Neural crest cell (in vitro differentiated cells): ENCODE measurements at places on chromosomes 6 and 20.

GRCh38 chr6:87879132-87879861 lies 168.3 kb upstream of the SPACA1 start:
- no peak for DNase-seq
- H3K4me1 ChIP-seq: no peaks in the 10 kb centered on the region
- H3K36me3 ChIP-seq: no peaks in the 10 kb centered on the region
- H3K27me3 ChIP-seq: peaks cover 4% of the 10 kb centered on the region

DNA sequence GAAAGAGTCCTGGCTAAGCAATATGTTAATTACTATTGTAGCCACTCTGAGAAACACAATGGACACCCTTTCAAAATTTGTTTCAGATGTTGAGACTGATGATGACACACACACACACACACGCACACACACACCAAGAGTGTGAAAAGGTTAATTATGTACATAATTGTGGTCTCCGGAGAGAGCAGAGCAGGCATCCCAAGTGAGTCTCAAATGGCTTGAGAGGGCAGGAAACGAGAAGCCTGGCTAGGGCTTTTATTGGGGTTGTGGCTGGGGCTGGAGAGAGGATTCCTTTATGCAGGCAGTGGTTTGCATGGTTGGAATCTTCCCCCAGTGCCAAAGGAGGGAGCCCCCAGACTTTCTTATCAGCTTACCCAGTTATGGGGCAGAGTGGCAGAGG lies 38.2 kb upstream of the NKX2-4 start:
- no peaks in the 10 kb centered on the region for H3K36me3 ChIP-seq
- DNase-seq: no peak
- no peak overlapping the region for H3K27ac ChIP-seq
- peaks cover 16% of the 10 kb centered on the region for H3K4me1 ChIP-seq
- H3K27me3 ChIP-seq: peaks cover 20% of the 10 kb centered on the region

- no peak for DNase-seq
- no peak overlapping the region for H3K4me3 ChIP-seq
- peaks cover 8% of the 10 kb centered on the region for H3K4me1 ChIP-seq
- H3K27ac ChIP-seq: no peak overlapping the region
- H3K36me3 ChIP-seq: no peaks in the 10 kb centered on the region
Observed at GRCh38 chr6:95384988-95385387, 192.3 kb upstream of the MANEA start.

DNA sequence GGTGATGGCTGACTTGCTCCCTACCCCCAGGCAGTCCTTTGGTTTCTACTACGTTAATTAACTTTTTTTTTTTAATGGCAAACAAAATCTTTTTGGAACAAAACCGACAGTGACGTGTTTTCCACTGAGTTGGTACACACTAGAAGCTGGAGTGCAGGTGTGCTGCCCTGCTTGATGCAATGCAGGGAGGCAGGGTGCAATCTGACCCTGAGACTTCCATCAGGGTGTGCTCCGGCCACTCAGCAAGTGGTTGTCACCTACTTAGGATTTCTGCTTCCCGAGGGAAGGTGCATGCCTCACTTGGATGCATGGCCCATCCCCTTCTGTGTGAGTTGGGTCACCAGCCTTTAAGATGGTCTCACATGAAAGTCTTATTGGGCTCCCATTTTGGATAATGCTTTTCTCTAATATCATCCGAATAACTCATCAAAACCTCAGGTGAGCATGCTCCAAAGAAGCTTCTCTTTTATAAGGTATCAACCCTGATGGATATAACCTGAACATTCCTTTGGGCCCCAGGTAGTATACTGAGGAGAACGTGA lies 14.0 kb downstream of the RREB1 start:
- no peak overlapping the region for H3K4me3 ChIP-seq
- H3K27ac ChIP-seq: no peak overlapping the region
- H3K27me3 ChIP-seq: no peaks in the 10 kb centered on the region
- peaks cover 2% of the 10 kb centered on the region for H3K36me3 ChIP-seq
- DNase-seq: no peak

GRCh38 chr6:49025273-49026240 lies 437.5 kb downstream of the MMUT start:
- H3K4me3 ChIP-seq: no peak overlapping the region
- no peak overlapping the region for H3K27ac ChIP-seq
- no peaks in the 10 kb centered on the region for H3K4me1 ChIP-seq
- no peaks in the 10 kb centered on the region for H3K27me3 ChIP-seq
- no peak for DNase-seq

DNA sequence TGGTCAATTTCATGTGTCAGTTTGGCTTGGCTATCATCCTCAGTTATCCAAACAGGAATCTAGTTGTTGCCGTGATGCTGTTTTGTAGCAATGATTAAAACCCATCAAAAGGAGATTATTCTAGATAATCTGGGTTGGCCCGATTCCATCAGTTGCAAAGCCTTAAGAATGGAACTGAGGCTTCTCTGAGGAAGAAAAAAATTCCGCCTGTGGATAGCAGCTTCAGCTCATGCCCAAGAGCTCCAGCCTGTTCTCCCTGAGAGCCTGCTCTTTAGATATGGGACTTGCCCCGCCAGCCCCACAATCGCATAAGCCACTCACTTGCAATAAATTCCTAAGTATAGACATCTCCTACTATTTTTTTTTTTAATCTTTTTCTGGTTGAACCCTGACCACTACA lies 61.5 kb downstream of the SEL1L2 start:
- H3K4me1 ChIP-seq: no peaks in the 10 kb centered on the region
- H3K36me3 ChIP-seq: no peaks in the 10 kb centered on the region
- H3K4me3 ChIP-seq: no peak overlapping the region
- no peak for DNase-seq
- no peak overlapping the region for H3K27ac ChIP-seq
- no peaks in the 10 kb centered on the region for H3K27me3 ChIP-seq

GRCh38 chr20:32033316-32033715 lies 18.7 kb upstream of the HCK start:
- H3K4me3 ChIP-seq: no peak overlapping the region
- no peak overlapping the region for H3K27ac ChIP-seq
- no peaks in the 10 kb centered on the region for H3K36me3 ChIP-seq
- no peak for DNase-seq
- peaks cover 88% of the 10 kb centered on the region for H3K27me3 ChIP-seq

GRCh38 chr6:110946498-110946897 lies 12.0 kb upstream of the GTF3C6 start:
- no peak overlapping the region for H3K4me3 ChIP-seq
- no peak for DNase-seq
- H3K27me3 ChIP-seq: no peaks in the 10 kb centered on the region
- no peak overlapping the region for H3K27ac ChIP-seq
- no peaks in the 10 kb centered on the region for H3K36me3 ChIP-seq
- H3K4me1 ChIP-seq: no peaks in the 10 kb centered on the region

GRCh38 chr20:48158014-48158413 lies 372.7 kb upstream of the SULF2 start:
- H3K27ac ChIP-seq: no peak overlapping the region
- no peak for DNase-seq
- H3K4me3 ChIP-seq: no peak overlapping the region
- peaks cover 4% of the 10 kb centered on the region for H3K27me3 ChIP-seq

GRCh38 chr6:159389695-159390094 lies 220.5 kb downstream of the FNDC1 start:
- H3K4me1 ChIP-seq: no peaks in the 10 kb centered on the region
- H3K36me3 ChIP-seq: no peaks in the 10 kb centered on the region
- H3K27me3 ChIP-seq: peaks cover 63% of the 10 kb centered on the region
- no peak overlapping the region for H3K27ac ChIP-seq
- no peak for DNase-seq

DNA sequence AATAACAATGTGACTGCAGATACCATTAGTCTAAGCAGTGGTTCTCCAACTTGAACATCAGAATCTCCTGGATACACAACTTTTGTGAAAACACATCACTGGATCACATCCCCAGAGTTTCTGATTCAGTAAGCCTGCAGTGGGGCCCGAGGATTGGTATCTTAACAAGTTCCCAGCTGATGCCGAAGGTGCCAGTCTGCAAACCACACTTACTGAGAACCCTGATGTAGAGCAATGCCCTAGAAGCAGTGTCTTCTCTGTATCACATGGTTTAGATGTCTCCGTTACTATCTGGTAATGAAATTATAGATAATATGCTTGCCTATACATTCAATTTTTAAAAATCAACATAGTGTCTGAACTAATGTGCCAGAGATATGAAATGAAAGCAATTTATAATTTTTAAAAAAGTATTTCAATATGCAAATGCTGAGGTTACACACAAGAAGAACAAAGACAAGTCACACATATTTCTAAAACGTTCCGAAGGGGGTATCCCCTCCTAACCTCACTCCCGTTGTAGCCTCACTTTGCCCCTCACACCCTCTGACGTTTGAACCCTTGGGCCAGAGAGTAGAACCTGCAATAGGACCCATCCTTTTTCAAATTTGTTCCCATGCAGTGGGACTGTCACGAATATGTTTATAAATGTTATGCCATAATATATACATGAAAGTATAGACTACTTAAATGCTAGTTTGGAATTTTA lies 115.4 kb upstream of the SAMD5 start:
- H3K27ac ChIP-seq: no peak overlapping the region
- H3K27me3 ChIP-seq: no peaks in the 10 kb centered on the region
- DNase-seq: no peak
- no peak overlapping the region for H3K4me3 ChIP-seq
- H3K4me1 ChIP-seq: peaks cover 19% of the 10 kb centered on the region

DNA sequence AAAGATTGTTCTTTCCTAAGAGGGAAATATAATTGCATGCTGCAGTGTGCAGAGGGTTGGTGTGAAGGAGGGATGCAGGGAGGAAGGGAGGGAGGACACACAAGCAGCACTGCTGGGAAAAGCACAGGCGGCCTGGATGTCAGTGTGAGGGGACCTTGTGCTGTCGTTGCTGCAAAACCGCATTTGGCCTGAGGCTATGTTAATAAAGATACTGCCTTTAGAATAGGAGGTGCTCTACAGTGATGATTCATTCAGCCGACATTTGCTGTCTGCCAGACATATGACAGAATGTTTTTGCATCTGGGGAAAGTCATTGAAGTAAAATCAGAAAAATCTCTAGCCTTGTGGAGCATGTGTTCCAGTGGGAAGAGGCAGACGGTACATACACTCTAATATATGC lies 50.5 kb upstream of the TRIM26 start:
- peaks cover 12% of the 10 kb centered on the region for H3K4me1 ChIP-seq
- no peak overlapping the region for H3K4me3 ChIP-seq
- peaks cover 20% of the 10 kb centered on the region for H3K36me3 ChIP-seq
- peaks cover 7% of the 10 kb centered on the region for H3K27me3 ChIP-seq
- DNase-seq: no peak

DNA sequence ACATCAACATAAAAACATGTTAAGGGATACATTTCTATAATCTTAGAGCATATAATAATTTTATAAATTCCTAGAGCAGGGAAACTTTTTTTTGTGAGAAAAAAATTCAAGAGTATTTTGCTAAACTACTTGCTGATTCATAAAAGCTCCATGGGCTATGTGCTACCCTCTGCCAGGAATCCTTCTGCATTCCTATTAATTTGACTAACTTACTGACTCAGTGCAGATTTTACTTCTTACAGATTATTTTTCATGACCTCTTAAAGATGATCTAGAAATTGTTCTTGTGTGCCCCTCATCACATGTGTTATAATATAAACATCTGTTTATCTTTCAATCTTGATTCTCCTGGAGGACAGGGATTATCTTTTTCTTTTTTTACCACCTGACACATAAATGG lies 5.7 kb downstream of the VTA1 start:
- peaks cover 33% of the 10 kb centered on the region for H3K4me1 ChIP-seq
- H3K36me3 ChIP-seq: peaks cover 2% of the 10 kb centered on the region
- no peak overlapping the region for H3K4me3 ChIP-seq

- no peak overlapping the region for H3K27ac ChIP-seq
- H3K27me3 ChIP-seq: no peaks in the 10 kb centered on the region
- no peaks in the 10 kb centered on the region for H3K36me3 ChIP-seq
- no peaks in the 10 kb centered on the region for H3K4me1 ChIP-seq
- no peak overlapping the region for H3K4me3 ChIP-seq
- no peak for DNase-seq
Observed at GRCh38 chr6:95143408-95144180, 433.7 kb upstream of the MANEA start.

GRCh38 chr20:19973961-19974629 lies 43.1 kb upstream of the NAA20 start:
- H3K4me1 ChIP-seq: peaks cover 48% of the 10 kb centered on the region
- H3K27me3 ChIP-seq: no peaks in the 10 kb centered on the region
- no peak for DNase-seq
- H3K36me3 ChIP-seq: peaks cover 9% of the 10 kb centered on the region

DNA sequence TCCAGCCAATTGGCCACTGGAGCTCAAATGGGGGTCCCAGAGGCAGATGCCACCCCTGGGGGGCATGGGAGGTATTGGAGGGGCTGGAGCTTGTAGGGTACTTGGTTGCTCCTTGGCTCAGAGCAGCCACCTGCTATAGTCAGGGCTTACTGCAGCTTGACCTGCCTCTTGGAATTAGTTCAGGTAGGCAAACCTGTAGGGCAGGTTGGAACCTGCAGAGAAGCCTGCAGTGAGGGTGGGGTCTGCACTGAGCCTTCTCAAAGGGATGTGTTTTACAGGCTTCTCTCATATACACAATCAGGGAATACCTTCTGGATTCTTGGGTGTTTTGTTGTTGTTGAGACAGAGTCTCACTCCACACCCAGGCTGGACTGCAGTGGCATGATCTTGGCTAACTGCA lies 94.2 kb upstream of the MYL9 start:
- no peaks in the 10 kb centered on the region for H3K27me3 ChIP-seq
- H3K4me3 ChIP-seq: no peak overlapping the region

- no peaks in the 10 kb centered on the region for H3K27me3 ChIP-seq
- H3K36me3 ChIP-seq: peaks cover 13% of the 10 kb centered on the region
- H3K4me1 ChIP-seq: peaks cover 85% of the 10 kb centered on the region
Observed at GRCh38 chr6:33424855-33425667, 5.2 kb downstream of the SYNGAP1 start.

DNA sequence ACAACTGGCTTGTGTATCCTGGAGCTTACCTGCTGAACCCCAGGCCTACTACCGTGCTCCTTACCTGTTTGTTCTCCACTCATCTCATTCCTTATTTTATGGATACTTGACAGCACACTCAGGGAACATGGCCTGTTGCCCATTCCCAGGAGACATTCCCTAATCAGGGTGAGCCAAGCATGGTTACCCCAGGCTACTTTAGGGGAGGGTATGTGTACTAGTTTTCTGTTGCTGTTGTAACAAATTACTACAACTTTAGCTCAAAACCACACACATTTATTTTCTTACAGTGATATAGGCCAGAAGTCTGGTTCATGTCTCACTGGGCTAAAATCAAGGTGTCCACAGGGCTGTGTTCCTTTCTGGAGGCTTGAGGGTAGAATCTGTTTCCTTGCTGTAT lies 15.0 kb upstream of the TRAM2 start:
- peaks cover 23% of the 10 kb centered on the region for H3K4me1 ChIP-seq
- H3K27ac ChIP-seq: no peak overlapping the region
- DNase-seq: no peak
- H3K27me3 ChIP-seq: no peaks in the 10 kb centered on the region
- H3K36me3 ChIP-seq: no peaks in the 10 kb centered on the region
- H3K4me3 ChIP-seq: no peak overlapping the region

DNA sequence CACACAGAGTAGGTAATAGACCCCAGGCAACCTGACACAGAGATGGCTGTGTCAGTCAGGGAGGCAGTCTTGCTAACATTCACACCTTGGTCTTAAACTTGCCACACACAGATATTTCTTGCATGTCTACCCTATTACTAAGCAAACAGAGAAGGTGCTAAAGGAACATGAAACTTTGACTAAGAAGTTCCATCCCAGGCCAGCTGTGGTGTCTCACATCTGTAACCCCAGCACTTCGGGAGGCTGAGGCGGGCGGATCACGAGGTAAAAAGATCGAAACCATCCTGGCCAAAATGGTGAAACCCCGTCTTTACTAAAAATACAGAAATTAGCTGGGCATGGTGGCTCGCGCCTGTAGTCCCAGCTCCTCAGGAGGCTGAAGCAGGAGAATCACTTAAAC lies 222.4 kb upstream of the JARID2 start:
- no peaks in the 10 kb centered on the region for H3K36me3 ChIP-seq
- no peak overlapping the region for H3K4me3 ChIP-seq
- H3K27ac ChIP-seq: no peak overlapping the region
